ENCODE measurements at places on chromosomes 13 and 19. TPM values are rescaled to one million over a fixed set of nuclear protein-coding genes. Genes with fewer than 3 reads are reported as not detected.

Gene MISP
- total RNA-seq: 0.12 TPM

Gene LIM2
- not detected for total RNA-seq

Gene PRR36
- total RNA-seq: not detected

GRCh38 chr19:38849147-38849859, 483 bp downstream of the HNRNPL start:
- H3K27me3 ChIP-seq: no peaks in the 10 kb centered on the region
- H3K27ac ChIP-seq: peak overlapping the region; percentile 99
- no peaks in the 10 kb centered on the region for H3K36me3 ChIP-seq
- H3K4me1 ChIP-seq: no peaks in the 10 kb centered on the region
- peak overlapping the region; percentile 78 for H3K4me3 ChIP-seq

DNA sequence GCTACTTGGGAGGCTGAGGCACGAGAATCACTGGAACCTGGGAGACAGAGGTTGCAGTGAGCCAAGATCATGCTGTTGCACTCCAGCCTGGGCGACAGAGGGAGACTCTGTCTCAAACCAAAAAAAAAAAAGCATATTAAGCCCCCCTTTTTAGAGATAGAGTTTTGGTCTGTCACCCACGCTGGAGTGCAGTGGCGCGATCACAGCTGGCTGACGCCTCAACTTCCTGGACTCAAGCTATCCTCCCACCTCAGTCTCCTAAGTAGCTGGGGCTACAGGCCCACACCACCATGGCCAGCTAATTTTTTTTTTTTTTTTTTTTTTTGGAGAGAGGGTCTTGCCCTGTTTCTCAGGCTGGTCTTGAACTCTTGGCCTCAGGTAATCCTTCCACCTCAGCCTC, 34.2 kb upstream of the MAP3K10 start:
- no peaks in the 10 kb centered on the region for H3K4me1 ChIP-seq
- no peak overlapping the region for H3K27ac ChIP-seq
- no peak overlapping the region for H3K4me3 ChIP-seq
